ENCODE measurements at places on chromosomes 6 and 20.

DNA sequence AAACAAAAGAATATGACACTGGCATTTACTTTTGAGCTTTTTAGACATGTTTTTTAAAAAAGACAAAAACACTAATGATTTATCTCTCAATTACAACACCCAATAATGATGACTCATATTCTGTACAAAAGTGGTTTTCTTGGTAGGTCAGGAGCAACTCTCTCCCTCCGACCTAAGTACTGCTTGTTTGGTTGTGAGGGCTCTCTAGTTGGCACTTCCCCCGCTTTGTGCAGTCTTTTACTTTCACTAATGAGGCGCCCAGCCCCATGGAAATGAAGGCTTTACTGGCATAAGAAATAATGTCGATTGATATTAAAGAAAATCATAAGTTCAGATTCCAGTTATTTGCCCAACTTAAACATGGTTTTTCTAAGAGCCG, 1.3 kb downstream of the KPNA5 start:
- peak; percentile 7 for DNase-seq

DNA sequence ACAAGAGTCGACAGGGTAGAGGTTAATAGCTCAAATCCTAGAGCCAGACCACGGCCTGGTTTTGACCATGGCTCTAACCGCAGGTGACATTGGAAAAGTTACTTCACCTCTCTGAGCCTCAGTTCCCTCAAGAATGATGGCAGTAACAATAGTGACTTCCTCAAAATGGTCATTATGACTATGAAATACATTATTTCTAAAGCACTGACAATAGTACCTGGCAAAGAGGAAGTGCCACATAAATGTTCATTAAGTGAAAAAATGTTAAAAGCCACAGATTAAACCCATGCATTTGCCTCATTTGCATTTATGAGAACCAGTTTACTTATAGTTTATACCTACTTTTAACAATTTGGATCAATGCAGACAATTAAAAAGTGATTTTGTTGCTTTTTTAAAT, 12.3 kb downstream of the BTBD3 start:
- no peak for DNase-seq

DNA sequence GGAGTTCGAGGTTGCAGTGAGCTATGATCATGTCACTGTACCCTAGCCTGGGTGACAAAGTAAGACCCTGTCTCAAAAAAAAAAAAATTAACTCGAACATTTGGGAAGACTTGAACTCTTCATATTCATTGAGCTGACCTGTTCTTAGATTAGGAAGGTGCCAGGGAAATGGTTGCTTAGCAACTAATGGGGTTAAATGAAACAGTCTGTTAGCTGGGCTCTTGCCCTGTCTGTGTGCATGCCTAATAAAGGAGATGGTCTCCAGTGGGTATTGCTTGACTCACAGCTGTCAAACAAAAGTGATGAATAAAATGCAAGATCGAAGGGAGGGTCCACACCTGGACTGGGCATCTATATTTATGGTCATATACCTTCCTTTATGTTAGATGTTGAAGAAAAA, 101.8 kb downstream of the KLHL32 start:
- no peak for DNase-seq

DNA sequence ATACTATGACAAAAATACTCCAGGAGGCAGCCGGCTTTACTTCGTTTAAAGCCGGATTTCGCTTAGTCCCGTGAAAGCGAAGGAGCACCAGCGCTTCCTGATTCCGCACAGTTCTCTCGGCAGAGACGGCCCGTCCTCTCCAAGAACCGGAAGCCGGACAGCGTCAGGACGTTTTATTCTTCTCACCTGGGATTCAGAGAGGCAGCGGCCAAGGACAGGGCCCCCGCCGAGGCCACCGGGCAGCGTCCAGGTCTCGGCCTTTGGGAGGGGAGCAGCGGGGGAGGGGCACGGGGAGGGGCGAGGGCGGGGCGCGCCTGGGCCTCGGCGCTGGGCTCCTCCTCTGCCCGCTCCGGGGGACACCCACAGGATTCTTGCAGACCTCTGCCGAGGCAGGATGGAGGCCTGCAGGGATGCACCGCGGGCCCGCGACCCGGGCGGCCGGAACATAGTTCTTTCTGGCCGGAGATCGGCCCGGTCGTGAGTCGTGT, 2.8 kb upstream of the DIDO1 start:
- DNase-seq: peak; percentile 56

DNA sequence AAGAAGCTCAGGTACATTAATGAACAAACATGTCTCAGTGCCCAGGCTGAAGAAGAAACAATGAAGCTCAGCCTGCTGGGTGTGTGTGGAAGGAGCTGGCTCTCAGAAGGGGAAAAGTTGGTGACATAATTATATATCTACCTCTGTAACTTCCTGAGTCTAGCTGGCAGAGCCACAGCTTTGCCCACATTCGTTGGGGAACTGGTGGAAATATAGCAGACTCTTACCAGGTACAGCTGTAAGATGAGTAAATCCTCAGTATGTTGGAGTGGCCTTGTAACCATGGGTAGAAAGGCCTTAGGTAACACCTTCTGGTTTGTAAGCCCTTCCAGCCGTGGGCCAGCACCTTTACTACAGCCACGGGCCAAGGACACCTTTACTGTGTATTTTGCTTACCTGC, 29.9 kb upstream of the PNRC1 start:
- no peak for DNase-seq

DNA sequence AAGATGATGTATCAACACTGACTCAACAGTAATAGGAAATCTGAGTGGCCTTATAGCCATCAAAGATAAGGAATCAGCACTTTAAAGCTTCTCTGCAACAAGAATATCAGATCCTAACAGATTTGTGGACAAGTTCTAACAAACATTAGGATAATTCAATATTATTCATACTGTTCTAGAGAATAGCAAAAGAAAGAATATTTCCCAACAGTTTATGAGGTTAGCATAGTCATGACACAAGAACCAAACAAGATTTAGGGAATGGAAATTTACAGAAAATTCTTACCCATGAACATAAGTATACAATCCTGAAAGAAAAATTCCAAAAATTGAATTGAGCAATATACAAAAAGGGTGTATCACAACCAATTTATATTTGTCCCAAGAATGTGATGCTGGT, 64.3 kb upstream of the BTBD3 start:
- no peak for DNase-seq

DNA sequence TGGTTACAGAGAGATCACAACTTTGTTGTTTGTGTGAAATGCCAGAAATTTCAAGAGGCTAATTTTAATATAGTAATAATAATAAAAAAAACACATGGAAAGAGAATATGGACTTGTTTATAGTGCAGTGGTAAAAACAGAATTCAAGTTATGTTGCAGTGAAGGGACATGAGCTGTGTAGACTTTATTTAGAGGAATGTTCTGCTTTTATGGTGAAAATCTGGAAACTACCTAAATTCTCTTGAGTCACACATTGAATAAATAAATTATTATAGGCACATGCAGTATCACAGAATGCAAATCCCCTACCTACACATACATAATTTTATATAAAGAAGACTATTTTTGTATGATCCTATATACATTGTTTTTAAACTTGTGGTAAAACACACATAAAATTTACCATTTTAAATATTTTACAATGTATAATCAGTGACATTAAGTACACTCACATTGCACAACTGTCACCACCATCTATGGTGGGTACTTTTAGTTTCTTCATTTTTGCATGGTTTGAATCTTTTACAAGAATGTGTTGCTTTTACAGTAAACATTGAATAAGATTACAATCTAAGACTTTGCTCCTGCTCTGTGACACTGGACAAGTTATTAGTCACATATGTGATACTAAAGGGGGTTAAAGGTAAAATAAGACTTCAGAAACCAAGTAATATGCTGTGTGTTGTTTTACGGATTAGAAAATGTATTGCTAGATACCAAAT, 107.4 kb downstream of the B3GAT2 start:
- no peak for DNase-seq

DNA sequence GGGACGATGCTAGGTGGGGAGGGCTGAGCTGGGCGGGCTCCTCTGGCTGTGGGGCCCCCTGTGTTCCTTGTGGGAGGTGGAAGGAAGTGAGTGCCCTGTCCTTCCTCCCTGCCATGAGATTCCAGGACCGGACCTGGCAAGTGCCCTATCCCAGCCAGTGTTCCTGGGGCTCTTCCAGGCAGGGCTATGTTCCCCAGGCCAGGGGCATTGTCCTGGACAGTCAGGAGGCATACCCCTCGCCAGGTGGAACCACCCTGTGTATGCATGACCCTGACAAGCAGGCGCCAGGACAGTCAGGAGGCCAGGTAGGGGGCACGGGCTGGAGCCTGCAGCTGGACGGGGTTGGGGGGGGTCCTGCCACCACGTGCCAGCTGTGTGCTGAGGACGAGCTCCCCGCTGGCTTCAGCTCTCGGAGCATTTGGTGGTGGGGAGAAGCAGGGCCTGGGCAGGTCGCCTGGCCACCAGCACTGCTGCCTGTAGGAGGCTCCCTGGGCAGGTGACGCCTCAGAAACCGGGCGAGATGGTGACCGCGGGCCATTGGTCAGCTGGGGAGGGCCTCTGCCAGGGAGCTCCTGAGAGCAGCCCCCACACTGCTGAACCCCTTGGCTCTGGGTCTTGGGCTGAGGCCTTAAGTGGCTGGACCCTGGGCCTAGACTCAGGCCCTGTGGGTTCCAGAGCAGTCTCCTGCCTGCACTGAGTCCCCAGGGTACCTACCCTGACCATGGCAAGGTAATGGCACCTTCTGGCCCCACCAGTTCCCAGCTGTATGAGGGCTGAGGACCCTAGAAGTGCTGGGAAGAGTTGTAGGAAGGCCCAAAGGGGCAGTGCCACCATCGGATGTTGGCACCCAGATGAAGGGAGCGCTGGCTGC, 694 bp downstream of the SLC17A9 start:
- DNase-seq: no peak

DNA sequence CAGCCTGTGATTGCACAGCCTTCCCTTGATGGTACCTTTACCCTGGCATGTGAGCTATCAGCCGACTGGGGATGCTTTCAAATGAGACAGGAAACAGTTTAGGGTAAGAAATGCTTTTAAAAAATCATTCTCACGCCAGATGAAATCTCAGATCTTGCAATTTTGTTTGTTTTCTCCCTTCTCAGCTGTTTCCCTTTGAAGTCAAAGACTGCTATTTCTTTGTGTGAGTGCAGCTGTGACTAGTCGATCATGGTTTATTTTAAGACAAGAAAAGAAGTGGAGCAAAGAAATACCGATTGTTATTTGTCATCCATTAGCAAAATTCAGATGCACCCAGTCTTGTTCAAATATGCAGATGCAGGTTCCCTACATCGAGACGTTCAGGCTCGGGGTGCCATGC, 489.7 kb downstream of the QKI start:
- DNase-seq: no peak

- peak; percentile 20 for DNase-seq
Observed at GRCh38 chr6:149963462-149964307, at the start of gene ULBP1. Gene ULBP1 (plus strand): TSS chr6:149963943. CDS start chr6:149964050, 107 bp downstream.

DNA sequence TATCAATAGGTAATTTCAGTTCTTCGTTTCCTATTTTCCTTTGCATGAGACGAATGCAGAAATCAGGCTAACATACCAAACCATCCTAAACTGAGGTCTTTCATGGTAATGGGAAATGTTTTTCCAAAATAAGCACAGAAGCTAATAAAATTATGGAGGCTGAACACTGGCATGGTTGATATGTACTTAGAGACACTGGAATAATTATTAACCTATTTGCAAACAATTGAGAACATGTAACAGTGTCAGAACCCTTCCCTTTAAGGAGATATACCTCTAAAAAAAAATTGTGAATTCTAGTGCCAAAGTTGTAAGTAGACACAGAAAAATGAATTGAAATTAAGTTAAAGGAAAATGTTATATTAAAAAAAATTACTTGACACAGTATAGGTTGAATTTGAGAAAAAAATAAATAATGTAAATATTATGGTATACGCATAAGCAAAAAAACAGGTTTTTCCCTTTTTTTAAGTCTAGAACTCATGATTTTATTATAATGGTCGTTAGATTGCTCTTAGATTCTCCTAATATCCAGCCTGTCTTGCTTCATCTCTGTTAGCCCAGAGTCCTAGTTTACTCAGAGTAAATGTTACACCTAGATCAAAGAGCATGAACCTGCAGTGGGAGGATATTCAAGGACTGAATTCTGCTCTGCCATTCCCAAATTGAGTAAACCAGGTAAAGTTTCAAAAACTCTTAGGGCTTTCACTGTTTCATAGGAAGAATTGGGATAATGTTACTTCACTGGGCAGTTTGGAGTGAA, 1.7 kb downstream of the SLC17A2 start:
- DNase-seq: no peak

GRCh38 chr6:170162775-170163404, 128.0 kb downstream of the DLL1 start:
- DNase-seq: no peak

- no peak for DNase-seq
Observed at GRCh38 chr6:137497721-137498463, 3.7 kb upstream of the OLIG3 start.
